ENCODE measurements at places on chromosomes 5 and 9. TPM values are rescaled to one million over a fixed set of nuclear protein-coding genes. Genes with fewer than 3 reads are reported as not detected.

GRCh38 chr9:117407436-117408022 is 7.3 kb downstream of the ASTN2 start:
- no peak for DNase-seq

- no peak for DNase-seq
Measured at GRCh38 chr9:69549310-69550202, 122.6 kb downstream of the APBA1 start.

GRCh38 chr9:20551835-20552234 is 70.5 kb downstream of the MLLT3 start:
- DNase-seq, result no peak

DNA sequence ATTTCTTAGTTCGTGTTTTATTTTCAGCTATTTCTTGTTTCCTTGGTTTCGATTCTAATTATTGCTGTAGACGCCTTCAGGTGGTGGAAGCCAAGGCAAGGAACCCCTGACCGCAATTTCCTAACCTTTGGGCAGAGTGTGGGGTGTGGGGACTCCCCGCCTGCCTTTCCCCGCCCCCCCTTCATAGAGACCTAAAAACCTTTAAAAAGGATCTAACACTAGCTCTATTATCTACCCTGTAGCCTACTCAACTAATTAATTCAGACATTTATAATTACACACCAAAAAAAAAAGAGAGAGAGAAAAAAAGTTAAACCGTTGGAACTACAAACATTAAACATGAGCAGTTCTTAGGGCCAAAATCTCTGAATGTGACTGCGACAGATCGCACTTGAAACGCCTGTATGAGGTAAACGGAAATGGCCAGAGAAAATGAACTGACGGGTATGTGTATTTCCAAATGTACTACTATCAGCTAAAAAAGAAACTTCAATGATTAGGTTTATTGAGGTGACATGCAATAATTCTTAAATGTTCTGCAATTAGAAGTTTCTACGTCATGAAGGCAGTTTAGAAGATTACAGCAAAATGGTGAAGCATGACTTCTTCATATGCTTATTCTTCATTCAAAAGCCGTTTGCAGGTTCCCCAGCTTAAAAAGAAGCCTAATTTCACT is 19.0 kb upstream of the FER start:
- peak; percentile 10 for DNase-seq

- no peak for DNase-seq
Measured at GRCh38 chr5:499233-500209, 24.7 kb downstream of the SLC9A3 start.

GRCh38 chr9:131697908-131698617 is 41.8 kb downstream of the RAPGEF1 start:
- DNase-seq, result no peak

DNA sequence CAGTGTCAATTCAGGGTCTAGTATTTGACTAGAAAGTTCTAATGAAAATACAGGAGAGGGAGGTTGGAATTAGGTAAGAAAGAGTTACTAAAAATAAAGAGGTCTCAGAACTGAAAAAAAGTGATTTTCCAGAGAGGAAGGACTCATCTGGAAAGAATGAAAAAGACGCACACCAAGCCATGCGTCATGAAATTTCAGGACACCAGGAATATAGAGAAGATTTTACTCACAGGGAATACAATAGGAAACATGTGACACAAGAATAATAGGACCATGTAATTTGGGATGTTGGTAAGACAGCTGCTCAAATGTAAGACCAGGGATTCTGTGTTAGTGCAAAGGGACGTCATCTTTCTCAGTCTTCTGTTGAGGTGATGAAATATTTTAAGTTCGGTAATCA is 224.7 kb downstream of the GDNF start:
- no peak for DNase-seq

DNA sequence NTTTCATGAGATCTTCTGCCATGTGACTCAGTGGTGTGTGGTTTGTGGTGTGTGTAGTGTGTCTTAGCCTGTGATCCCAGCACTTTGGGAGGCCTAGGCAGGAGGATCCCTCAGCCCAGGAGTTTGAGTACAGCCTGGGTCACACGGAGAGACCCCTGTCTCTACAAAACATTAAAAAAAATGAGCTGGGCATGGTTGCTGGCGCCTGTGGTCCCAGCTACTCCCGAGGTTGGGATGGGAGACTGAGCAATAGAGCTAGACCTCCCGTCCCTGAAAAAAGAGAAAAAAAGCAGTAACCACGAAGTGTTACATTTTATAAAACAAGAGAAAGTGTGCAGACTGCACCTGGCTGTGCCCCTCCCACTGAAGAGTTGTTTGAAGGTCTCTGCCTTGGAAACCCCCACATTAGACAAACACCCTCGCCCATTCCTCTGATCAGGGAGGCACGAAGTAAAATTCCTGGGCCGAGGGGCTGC is 21.2 kb upstream of the RNU6ATAC start:
- DNase-seq, result no peak

GRCh38 chr5:756865-757345 is 27.6 kb downstream of the ZDHHC11B start:
- peak; percentile 93 for DNase-seq

DNA sequence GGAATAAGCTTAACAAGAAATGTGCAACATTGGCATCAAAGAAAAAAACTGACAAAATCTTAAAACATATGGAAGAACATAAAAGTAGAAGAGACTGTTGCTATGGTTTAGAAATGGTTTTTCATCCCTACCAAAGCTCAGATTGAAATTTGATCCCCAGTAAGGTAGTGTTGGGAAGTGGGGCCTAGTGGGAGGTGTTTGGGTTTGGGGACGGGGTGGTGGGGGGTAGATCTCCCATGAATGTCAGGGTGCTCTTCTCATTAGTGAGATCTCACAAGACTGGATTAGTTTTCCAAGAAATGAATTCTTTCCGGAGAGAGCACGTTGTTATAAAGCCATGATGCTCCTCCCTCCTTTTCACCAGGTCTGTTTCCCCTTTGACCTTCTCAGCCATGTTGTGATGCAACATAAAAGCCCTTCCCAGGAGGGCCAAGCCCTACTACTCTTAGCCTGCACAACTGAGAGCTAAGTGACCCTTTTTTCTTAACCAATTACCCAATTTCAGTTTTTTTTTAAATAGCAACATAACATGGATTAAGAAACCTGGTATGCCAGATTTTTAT is 10.6 kb downstream of the TMEM167A start:
- DNase-seq, result no peak

- DNase-seq, result no peak
Measured at GRCh38 chr5:175380701-175381100, 63.3 kb downstream of the DRD1 start.

DNA sequence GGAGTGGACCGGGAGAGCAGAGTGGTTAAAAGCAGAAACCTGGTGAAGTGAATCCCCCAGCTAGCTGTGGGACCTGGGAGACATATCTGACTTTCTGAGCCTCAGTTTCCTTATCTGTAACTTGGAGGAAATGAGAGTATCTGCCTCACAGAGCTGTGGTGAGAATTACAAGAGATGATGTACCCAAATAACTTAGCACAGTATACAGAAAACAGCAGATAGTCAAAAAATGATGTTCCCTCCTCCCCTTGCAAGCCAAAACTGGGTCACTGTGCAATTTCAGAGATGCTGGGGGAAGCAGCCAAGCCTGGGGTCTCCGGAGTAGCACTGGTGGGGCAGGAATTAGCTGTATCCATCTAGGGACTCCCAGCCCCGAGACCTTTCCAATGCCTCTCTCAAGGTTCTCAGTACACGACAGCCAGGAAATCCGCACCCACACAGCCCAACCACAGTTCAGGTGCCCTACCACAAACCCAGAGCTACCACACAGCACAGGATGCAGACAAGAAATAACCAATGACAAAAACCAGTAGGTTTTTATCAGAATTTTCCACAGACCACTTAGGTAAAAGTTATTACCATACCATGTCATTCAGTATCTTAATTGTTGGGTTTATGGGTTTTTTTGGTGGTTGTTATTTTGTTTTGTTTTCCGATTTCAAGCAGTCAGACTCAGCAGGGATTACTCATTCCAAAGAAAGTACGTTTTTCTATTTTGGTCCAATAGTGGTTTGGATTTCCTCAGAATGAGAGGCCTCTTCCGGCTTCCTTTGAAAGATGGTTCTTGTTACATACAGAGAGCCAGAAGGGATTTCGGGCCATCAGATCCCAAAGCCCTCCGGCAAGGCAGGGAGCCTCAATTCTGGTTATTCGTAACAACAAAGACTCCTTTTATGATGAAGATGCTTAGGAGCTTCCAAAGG is 4.9 kb upstream of the HRH2 start:
- no peak for DNase-seq

DNA sequence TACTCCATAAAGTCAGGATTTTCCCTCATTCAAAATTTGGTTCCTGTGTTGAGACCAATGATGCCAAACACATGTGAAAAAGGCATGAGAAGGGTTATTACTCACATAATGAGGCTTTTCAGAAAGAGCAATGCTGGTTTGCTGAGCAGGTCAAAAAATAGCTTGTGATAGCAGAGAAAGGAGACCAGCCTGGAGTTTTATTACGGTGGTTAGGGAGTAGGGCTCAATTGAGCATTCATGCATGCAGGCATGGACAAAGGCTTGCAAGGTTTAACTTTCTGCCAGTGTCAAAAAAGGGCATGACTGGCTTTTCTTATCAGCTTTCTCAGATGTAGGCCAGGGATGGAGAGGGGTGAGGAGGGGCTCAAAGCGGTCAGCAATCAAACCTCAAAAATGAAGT is 628.3 kb downstream of the DNAH5 start:
- no peak for DNase-seq

DNA sequence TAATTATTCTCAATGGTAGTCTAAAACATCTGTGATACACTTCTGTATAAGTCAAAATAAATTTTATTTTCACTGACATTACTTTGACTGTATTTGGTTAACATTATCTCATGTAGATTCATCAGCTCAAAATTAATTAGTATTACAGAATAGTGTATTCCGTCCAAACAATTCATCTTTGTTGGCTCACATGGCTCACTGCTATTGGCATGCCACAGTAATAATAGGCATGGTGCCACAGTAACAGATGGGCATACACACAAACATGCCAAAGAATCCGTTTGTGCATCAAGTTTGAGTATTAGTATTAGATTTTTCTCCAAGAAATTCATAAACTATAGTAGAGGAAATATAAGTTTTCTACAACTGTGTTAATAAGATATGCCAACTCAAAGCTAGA is 14.2 kb downstream of the AP3B1 start:
- DNase-seq, result no peak

GRCh38 chr9:7243838-7244237 is 486.1 kb downstream of the KDM4C start:
- DNase-seq, result no peak

DNA sequence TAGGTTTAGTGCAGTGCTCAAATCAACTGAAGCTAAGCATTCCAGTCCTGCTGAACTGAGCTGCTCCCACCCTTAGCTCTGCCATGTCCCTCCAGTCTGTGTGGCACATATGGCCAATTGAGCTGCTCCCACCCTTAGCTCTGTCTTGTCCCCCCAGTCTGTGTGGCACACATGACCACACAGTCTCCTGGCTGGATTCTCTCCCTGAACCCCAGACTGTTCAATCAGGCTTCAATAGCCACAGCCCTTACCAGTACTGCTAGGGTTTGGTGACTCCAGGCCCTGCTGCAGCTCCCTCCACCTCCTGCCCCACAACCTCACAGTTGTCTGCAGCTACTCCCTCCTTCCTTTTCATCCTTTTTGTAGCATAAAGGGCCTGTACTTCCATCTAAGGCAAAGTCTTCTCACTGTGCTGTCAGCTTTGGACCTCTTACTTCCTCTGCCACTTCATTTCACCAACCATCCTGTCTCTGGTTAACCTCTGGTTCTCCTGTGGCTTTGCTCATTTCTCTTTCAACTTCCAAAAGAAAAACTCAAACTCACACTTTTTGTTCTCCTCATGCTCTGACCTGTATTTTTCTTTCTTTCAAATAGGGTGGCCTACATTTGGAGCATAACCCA is 50.8 kb downstream of the ADAMTS12 start:
- DNase-seq, result no peak

- no peak for DNase-seq
Measured at GRCh38 chr9:126503333-126504085, 110.2 kb upstream of the LMX1B start.

DNA sequence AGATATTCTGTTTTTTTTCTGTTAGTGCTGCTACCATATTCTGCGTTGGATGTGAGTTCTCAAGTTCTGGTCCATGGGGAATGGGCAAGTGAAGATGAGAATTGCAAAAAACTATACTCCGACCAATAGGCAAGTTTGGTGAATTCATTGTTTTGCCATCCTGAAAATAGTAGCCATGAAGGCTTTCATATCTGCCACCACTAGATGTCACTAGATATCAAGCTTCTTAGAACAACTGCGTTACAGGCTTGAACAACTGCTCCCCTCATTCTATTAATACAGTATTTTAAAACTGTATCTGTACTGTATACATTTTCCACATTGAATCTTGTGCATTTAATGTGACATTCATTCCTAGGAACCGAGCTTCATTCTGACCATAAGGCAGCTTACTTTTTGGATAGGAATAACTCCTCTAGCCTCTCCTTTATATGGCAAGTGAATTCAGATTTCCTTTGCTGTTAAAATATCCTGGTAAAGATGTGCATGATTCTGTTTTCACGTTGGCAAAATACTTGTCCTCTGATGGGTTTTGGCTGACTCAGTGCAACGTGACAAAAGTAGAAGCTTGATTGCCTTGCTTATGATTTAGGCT is 163.6 kb downstream of the SREK1 start:
- no peak for DNase-seq

- no peak for DNase-seq
Measured at GRCh38 chr5:161397448-161397847, 149.1 kb downstream of the GABRB2 start.

- no peak for DNase-seq
Measured at GRCh38 chr9:135907006-135907430, 328 bp downstream of the CAMSAP1 start.

The DOCK2 gene
- total RNA-seq, result 5.9 TPM

The DHX29 gene
- 22.3 TPM for total RNA-seq

The PHF24 gene
- 0.36 TPM for total RNA-seq

The SNX18 gene
- 23.1 TPM for total RNA-seq

The OR13C4 gene
- total RNA-seq, result not detected

The SH2D3C gene
- 21.0 TPM for total RNA-seq

The DMRTA1 gene
- 0.54 TPM for total RNA-seq

The PLCXD3 gene
- total RNA-seq, result 48.3 TPM

The TXNDC8 gene
- total RNA-seq, result not detected

The SPINK1 gene
- 4.1 TPM for total RNA-seq

Measured in heart left ventricle (tissue), 16 donors.